Upper lobe of left lung (tissue), 6 donors: ENCODE measurements at places on chromosomes 6 and 20. TPM values are rescaled to one million over a fixed set of nuclear protein-coding genes. Genes with fewer than 3 reads are reported as not detected.

DNA sequence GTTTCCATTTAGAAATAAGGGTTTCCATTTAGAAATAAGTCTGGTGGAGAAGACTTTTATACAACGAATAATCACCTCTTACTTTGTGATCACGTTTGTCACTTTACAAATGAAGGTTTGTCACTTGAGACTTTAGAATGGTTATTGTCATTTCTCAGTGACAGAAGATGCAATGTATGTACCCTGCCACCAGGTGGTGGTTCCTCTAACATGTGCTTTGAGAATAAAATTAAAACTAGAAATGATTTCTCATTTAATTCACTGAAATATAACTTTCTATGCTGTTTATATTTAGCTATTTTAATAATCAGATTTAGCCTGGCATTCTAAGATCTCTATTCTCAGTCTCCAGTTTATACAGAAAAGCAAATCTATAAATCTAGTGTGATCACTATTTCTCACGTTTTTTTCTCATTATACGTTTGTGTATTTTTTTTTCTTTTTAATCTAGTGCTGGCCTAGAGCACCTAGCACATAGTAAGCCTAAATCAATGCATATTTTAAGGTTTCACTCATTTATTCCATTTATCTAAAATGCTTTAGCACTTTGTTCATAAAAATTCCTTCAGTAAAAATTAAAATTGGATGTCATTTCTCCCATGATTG is 57.4 kb upstream of the TFAP2D start:
- DNase-seq: no peak
- no peaks in the 10 kb centered on the region for H3K36me3 ChIP-seq
- H3K27me3 ChIP-seq: no peaks in the 10 kb centered on the region
- no peaks in the 10 kb centered on the region for H3K4me1 ChIP-seq
- no peak overlapping the region for H3K4me3 ChIP-seq
- H3K27ac ChIP-seq: no peak overlapping the region

Gene ARMC12
- total RNA-seq: 0.74 TPM

DNA sequence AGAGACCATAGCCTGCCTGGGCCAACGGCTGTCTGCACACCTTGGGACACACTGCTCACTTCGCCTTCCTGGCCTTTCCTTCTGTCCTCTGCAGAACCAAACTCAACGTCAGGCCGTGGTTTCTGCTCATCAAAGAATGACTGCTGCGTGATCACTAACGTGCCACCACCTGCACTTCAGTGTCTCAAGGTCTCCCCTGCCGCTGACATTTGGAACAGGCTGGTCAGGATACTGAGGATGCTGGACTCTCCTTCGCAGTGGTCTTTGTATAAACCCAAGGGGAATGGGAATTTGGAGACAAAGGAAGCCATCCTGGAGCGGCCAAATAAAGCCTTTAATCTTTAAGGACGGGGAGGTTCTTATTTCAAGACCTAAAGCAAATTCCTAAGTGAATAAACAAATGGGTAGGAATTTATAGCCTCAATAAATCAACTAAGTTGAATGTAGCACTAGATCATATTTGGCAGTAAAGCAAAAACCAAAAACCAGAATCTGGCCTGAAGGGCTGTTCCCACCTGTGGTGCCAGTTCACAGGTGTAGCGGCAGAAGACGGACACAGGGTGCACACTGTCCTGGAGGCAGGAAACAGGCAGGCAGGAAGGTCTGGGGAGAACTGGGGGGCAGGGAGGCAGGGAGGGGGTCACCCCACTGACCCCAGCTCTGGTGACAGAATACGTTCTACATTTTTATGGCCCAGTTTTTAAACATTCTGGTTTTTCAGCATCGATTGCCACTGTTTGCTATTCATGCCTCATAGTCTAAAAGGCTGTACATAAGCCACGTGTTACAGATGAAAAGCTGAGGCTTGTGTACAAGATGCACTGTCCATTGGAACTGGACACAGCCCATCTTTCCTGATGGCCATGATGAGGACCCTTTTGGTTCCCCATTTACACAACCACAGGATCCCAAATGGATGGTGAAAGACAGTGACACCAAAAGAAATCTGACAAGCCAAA is 36.6 kb downstream of the ABHD12 start:
- no peak overlapping the region for H3K4me3 ChIP-seq
- H3K27ac ChIP-seq: no peak overlapping the region
- H3K4me1 ChIP-seq: peaks cover 5% of the 10 kb centered on the region
- H3K27me3 ChIP-seq: no peaks in the 10 kb centered on the region
- DNase-seq: no peak

Gene SHLD1
- 5.6 TPM for total RNA-seq

- H3K27ac ChIP-seq: no peak overlapping the region
- no peaks in the 10 kb centered on the region for H3K36me3 ChIP-seq
- H3K27me3 ChIP-seq: no peaks in the 10 kb centered on the region
- no peak overlapping the region for H3K4me3 ChIP-seq
Observed at GRCh38 chr6:170160628-170161611, 130.0 kb downstream of the DLL1 start.

Gene NHLRC1
- 2.6 TPM for total RNA-seq

DNA sequence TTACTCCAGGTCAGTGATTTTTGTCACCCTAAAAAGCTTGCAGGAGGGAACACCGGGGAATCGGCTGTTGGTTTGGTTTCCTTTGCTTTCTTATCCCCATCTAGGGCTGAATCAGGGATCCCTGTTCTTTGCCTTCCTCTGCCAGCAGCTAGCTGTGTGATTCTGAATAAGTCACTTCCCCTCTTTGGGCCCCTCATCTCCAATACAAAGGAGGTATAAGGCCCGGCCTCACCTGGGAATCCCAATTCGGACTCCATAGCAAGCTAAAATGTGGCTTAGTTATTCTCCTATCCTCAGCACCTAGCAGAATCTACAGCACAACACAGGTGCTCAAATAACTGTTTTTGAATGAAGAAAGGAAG is 18.5 kb upstream of the ARMC12 start:
- no peak for DNase-seq
- peaks cover 63% of the 10 kb centered on the region for H3K4me1 ChIP-seq
- no peak overlapping the region for H3K4me3 ChIP-seq
- no peaks in the 10 kb centered on the region for H3K27me3 ChIP-seq
- peak overlapping the region; percentile 99 for H3K27ac ChIP-seq
- H3K36me3 ChIP-seq: no peaks in the 10 kb centered on the region

DNA sequence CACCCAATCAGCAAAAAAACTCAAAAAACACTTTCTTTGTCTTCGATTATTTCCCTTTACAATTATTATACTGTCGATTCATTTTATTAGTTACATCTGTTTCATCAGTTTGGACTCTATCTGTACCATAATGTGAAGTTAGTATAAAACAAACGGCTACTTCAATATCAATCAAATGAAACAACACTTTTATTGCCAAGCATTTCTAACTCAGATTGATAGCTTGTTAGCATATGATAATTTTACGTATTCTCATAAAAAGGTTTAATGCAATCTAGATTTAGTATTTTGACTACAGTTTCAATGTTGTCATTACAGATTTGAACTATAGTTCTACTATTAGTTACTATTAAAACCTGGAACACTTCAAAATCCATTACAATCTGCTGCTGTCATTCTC is 149.3 kb downstream of the PTPRK start:
- peaks cover 11% of the 10 kb centered on the region for H3K4me1 ChIP-seq
- H3K36me3 ChIP-seq: no peaks in the 10 kb centered on the region
- no peak overlapping the region for H3K4me3 ChIP-seq
- peak overlapping the region; percentile 10 for H3K27ac ChIP-seq

GRCh38 chr6:37375376-37375775 is 21.6 kb downstream of the RNF8 start:
- H3K4me1 ChIP-seq: peaks cover 17% of the 10 kb centered on the region
- no peak for DNase-seq
- H3K27ac ChIP-seq: no peak overlapping the region

- no peak overlapping the region for H3K4me3 ChIP-seq
- H3K4me1 ChIP-seq: peaks cover 7% of the 10 kb centered on the region
- no peaks in the 10 kb centered on the region for H3K36me3 ChIP-seq
- no peak for DNase-seq
- no peaks in the 10 kb centered on the region for H3K27me3 ChIP-seq
Observed at GRCh38 chr20:22447447-22447778, 137.0 kb downstream of the FOXA2 start.

- peaks cover 16% of the 10 kb centered on the region for H3K36me3 ChIP-seq
- no peak overlapping the region for H3K27ac ChIP-seq
- no peak overlapping the region for H3K4me3 ChIP-seq
- DNase-seq: no peak
- H3K4me1 ChIP-seq: no peaks in the 10 kb centered on the region
Observed at GRCh38 chr6:73648166-73648565, 5.6 kb downstream of the SLC17A5 start.

Gene LST1
- 9.5 TPM for total RNA-seq

- H3K27ac ChIP-seq: no peak overlapping the region
- DNase-seq: no peak
- H3K27me3 ChIP-seq: no peaks in the 10 kb centered on the region
- H3K4me1 ChIP-seq: no peaks in the 10 kb centered on the region
- no peak overlapping the region for H3K4me3 ChIP-seq
Observed at GRCh38 chr6:14593286-14593685, 475.7 kb downstream of the CD83 start.

Gene MAFB
- 34.0 TPM for total RNA-seq

- H3K4me1 ChIP-seq: no peaks in the 10 kb centered on the region
- DNase-seq: no peak
- no peaks in the 10 kb centered on the region for H3K36me3 ChIP-seq
- H3K27me3 ChIP-seq: no peaks in the 10 kb centered on the region
Observed at GRCh38 chr6:107144666-107145065, 29.4 kb upstream of the BEND3 start.

DNA sequence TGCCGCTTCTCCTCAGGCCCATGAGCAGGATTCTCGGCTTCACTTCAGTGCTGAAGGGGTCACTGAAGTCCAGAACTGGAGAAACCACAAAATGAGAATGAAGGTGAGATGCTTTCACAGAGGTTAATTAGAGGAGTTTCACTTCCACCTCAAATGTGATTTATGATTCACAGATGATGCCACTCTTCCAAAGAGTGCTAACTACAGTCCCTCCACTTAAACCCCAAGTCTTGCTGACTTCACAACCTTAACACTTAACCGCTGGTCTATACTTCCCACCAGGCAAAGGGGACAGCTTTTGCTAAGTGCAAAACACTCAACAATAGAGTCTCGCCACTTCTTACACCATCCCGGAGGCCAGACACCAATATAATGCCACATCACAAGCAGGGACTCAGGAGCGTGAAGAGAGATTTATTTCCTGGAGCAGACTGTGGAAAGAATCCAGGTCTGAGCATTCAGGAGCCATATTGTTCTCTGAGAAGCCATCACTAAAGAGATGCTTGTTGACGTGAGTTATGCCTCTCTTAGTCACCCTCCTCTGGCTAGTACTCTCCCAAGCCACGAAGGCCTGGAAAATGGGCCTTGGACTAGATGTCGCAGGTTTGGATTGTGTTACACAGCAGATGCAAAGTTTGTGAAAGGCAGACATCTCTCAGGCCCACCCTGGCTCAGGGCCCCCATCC is 24.4 kb downstream of the RRAGD start:
- H3K27ac ChIP-seq: no peak overlapping the region
- no peaks in the 10 kb centered on the region for H3K4me1 ChIP-seq
- H3K27me3 ChIP-seq: no peaks in the 10 kb centered on the region

Gene WFDC10B
- total RNA-seq: not detected

GRCh38 chr6:27867945-27868300 is 44.3 kb downstream of the OR2B2 start:
- H3K4me1 ChIP-seq: peaks cover 47% of the 10 kb centered on the region
- no peaks in the 10 kb centered on the region for H3K27me3 ChIP-seq
- no peak for DNase-seq

DNA sequence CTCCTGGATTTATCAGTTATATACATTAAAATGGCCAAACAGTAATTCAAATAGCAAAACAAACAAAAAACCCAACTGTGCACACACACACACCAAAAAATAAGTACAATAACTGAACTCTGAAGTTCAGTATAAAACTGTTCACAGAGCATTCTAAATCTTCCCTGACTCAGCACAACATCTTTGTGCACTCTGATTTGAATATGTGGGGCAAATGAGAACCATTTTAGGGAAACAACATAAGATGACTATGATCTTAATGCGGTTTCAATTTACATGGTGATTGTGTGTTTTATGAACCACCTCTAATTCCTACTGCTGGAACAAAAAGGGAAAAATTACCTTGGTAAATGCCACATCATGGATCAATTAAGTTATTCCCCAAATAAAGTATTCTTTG is 41.7 kb downstream of the PLAGL1 start:
- no peaks in the 10 kb centered on the region for H3K27me3 ChIP-seq
- H3K4me3 ChIP-seq: no peak overlapping the region
- H3K36me3 ChIP-seq: peaks cover 2% of the 10 kb centered on the region
- no peak overlapping the region for H3K27ac ChIP-seq
- peaks cover 30% of the 10 kb centered on the region for H3K4me1 ChIP-seq
- DNase-seq: no peak

DNA sequence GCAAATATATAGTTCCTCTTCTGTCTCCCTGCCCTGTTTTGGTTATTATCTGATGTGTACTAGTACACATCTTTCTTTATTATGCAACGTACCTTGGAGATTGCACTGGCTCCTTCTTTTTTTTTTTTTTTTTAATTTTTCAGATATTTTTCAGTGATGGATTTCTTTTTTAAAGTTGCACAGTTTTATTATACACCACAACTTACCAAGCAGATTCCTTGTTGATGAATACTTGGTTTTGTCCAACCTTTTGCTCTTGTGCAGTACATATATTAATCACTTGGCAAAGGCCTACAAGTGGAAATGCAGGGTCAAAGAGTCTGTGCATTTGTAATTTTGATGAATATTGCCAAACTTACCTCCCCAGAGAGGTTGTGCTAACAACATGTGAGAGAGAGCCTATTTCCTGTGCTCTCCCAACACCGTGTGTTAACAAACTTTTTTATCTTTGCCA is 50.1 kb upstream of the RNF24 start:
- peak overlapping the region; percentile 72 for H3K27ac ChIP-seq
- DNase-seq: no peak
- H3K4me3 ChIP-seq: no peak overlapping the region
- H3K27me3 ChIP-seq: no peaks in the 10 kb centered on the region
- no peaks in the 10 kb centered on the region for H3K36me3 ChIP-seq

- no peaks in the 10 kb centered on the region for H3K4me1 ChIP-seq
- H3K27ac ChIP-seq: no peak overlapping the region
- DNase-seq: no peak
- H3K4me3 ChIP-seq: no peak overlapping the region
- no peaks in the 10 kb centered on the region for H3K27me3 ChIP-seq
Observed at GRCh38 chr6:161066511-161066910, 74.9 kb downstream of the MAP3K4 start.

DNA sequence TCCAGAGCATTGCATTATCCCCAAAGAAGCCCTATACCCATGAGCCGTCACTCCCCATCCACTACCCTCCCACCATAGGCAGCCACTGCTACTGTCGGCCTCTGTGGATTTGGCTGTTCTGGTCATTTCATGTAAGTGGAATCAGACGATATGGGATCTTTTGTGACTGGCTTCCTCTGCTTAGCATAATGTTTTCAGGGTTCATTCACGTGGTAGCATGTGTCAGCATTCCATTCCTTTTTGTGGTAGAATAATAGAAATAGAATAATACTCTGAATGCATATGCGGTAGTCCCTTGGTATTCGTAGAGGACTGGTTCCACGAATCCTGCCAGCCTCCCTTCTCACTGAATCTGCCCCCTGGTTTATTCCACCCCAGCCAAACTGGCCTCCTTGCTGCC is 402.6 kb upstream of the SULF2 start:
- H3K27ac ChIP-seq: no peak overlapping the region
- no peak for DNase-seq
- H3K4me3 ChIP-seq: no peak overlapping the region

- H3K4me3 ChIP-seq: no peak overlapping the region
- H3K36me3 ChIP-seq: no peaks in the 10 kb centered on the region
- no peaks in the 10 kb centered on the region for H3K4me1 ChIP-seq
- no peaks in the 10 kb centered on the region for H3K27me3 ChIP-seq
- H3K27ac ChIP-seq: no peak overlapping the region
Observed at GRCh38 chr6:8005136-8005535, 59.1 kb downstream of the BLOC1S5 start.

Gene GABRR1
- total RNA-seq: not detected

GRCh38 chr6:169328112-169328801 is 74.6 kb upstream of the THBS2 start:
- H3K36me3 ChIP-seq: no peaks in the 10 kb centered on the region
- DNase-seq: no peak
- no peak overlapping the region for H3K27ac ChIP-seq
- no peaks in the 10 kb centered on the region for H3K4me1 ChIP-seq
